ENCODE measurements at places on chromosomes 4 and X. TPM values are rescaled to one million over a fixed set of nuclear protein-coding genes. Genes with fewer than 3 reads are reported as not detected.

- DNase-seq, result peak; percentile 61
Measured at GRCh38 chr4:138090150-138090917, 151.8 kb downstream of the SLC7A11 start.

DNA sequence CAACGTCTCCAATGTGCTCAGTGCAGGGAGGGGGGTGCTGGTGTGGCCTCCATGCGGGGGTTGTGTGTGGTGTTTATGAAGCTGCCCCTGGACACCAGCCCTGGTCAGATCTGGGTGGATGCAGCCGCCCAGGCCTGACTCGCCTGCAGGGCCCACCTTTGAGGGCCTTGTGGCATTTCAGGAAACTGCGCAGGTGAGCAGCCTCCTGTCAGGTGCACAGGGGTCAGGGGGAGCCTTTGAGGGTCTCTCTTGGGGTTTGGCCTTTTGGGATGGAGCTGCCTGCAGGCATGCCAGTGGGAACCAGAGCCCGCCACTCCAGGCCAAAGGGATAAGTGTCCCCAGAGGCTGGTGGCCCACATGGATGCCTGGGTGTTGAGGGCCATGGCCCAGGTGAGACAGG is 45.4 kb downstream of the ADRA2C start:
- DNase-seq, result no peak

Gene GABRG1
- total RNA-seq, result 22.3 TPM

Gene FANCB
- 14.2 TPM for total RNA-seq

Gene NAT8L
- total RNA-seq, result 9.2 TPM

Gene AR
- total RNA-seq, result 2.1 TPM

Data from cerebellum (tissue), 4 donors.